ENCODE measurements at places on chromosomes 12 and 14. TPM values are rescaled to one million over a fixed set of nuclear protein-coding genes. Genes with fewer than 3 reads are reported as not detected.

Gene DAZAP2
- total RNA-seq: 80.1 TPM

Gene TCL1B
- total RNA-seq: not detected

Gene TBX3
- total RNA-seq: 1.9 TPM

Gene VSIG10
- 14.7 TPM for total RNA-seq

Gene RASSF9
- total RNA-seq: 0.94 TPM

Gene SALL2
- total RNA-seq: 14.4 TPM

Gene TAS2R42
- not detected for total RNA-seq

Gene NFATC4
- 4.4 TPM for total RNA-seq

Gene DUSP16
- 11.0 TPM for total RNA-seq

Gene A2M
- total RNA-seq: 48.8 TPM

Gene ADGRD1
- 4.1 TPM for total RNA-seq

Gene CSRP2
- 280 TPM for total RNA-seq

Data from parietal lobe (tissue), 2 donors.